ENCODE measurements at places on chromosomes 3 and 15. TPM values are rescaled to one million over a fixed set of nuclear protein-coding genes. Genes with fewer than 3 reads are reported as not detected.

- DNase-seq: no peak
Measured at GRCh38 chr15:31202953-31203352, 101.4 kb upstream of the TRPM1 start.

- no peak for DNase-seq
Measured at GRCh38 chr3:36709826-36710365, 54.5 kb downstream of the DCLK3 start.

DNA sequence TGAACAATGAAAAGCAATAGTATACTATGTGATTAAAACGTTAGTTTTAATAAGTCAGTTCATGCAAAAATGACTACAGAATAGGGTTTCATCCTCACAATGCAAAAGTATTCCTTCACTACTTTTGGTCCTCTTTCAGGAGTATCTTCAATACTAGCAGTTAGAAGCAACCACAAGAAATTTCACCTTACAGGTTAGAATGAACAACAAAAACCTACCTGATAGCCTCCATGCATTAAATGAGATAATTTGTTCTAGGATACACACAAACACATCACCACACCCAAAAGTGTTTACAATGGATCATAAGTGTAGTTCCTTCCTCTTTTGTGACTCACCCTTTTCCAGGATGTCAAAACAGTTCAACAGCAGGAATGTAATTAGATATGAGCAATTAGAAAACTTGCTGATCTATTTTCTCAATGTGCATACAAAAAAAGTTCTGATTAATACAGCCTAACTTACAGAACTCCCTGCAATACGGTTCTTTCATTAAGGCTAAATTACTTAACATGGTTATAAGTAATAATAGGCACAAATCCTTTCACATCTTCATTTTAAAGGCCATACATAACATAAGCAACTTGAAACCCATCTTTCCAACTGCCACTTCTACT, 21.6 kb downstream of the UACA start:
- DNase-seq: peak; percentile 78

DNA sequence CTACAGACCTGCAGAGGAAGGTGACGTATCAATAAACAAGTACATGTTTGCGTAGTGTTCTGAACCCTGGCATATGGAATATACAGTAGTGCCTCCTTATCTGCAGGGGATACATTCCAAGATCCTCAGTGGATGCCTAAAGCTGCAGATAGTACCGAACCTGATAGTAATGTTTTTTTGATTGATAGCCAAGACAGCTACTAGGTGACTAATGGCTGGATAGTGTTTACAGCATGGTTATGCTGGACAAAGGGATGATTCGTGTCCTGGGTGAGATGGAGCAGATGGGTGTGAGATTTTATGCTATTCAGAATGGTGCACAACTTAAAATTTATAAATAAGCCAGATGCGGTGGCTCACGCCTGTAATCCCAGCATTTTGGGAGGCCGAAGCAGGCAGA, 55.8 kb upstream of the IGF2BP2 start:
- DNase-seq: peak; percentile 41

DNA sequence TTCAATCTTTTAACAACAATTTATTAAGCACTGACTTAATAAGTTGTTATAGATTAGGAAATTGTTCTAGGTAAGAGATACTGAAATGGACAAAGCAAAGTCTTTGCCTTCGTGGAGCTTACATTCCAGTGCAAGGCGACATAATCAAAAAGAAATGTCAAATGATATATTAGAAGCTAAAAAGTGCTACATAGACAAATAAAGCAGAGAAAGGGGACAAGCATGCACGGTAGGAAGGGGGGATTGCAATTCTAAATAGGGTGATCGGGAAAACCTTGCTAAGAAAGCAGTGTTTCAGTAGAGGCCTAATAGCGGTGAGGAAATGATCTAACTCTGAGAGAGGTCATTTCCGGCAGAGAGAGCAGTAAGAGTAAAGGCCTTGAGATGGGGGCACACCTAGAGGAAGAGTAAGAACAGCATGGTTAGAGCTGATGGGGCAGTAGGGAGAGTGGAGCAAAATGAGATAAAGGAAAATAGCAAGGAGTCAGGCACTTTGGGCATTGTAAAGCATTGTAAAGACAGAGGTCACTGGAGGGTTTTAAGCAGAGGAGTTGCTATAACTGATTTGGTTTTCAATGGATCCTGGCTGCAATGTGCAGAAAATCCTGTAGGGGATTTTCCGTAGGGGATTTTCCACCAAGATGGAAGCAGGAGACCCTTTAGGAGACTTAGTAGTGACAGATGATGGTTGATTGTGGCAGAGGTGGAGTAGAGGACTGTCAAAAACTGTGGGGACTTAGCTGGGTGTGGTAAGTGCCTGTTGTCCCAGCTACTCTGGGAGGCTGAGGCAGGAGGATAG, 71.7 kb upstream of the CFAP20DC start:
- no peak for DNase-seq

GRCh38 chr3:67923796-67924195, 269.4 kb upstream of the SUCLG2 start:
- no peak for DNase-seq

DNA sequence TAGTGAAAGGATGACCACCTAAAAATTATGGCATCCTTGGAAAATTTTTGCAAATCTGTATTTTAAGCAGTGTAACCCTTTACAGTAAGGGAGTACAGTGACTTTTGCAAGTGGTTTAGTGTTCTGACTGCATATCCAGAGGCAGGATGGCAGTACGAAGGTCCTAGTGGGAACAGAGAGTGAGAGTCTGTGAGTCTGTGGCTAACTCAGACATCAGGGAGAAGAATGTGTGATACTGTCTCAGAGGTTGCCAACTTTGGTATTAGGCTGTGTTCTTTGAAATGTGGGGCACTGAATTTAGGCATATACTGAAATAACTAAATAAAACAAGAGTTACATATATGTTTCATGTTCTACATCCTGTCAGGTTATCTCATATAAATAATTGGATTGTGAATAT, 25.7 kb downstream of the PRKCI start:
- DNase-seq: no peak

DNA sequence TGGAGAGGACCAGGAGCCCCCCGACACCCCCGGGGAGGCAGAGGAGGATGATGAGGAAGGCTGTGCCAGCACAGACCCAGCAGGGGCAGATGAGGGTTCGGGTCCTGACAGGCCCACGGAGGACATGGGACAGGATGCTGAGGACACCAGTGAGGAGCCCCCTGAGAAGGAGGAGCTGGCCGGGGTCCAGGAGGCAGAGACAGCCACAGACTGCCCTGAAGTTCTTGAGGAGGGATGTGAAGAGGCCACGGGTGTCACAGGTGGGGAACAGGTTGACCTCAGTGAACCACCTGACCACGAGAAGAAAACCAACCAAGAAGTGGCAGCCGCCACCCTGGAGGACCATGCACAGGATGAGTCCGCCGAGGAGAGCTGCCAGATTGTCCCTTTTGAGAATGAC, 909 bp downstream of the FGD5 start:
- DNase-seq: no peak

DNA sequence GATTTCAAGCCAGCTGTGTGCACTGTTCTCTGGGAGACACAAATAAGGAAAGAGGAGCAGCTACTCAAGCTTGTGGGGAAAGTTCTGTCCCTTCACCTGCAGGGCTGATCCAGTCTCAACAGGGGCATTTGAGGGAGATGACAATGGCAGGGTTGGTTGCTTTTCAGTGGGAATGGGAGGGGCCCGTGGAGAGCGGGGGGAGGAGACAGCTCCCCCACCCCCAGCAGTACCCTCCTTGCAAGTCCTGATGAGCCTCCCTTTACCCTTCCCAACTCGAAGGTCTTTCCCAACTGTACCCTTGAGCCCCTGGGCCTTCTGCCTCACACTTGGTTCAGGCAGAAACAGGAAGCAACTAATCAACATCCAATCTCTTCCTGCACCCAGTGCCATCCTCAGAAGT, 71.8 kb upstream of the SNRPA1 start:
- no peak for DNase-seq

DNA sequence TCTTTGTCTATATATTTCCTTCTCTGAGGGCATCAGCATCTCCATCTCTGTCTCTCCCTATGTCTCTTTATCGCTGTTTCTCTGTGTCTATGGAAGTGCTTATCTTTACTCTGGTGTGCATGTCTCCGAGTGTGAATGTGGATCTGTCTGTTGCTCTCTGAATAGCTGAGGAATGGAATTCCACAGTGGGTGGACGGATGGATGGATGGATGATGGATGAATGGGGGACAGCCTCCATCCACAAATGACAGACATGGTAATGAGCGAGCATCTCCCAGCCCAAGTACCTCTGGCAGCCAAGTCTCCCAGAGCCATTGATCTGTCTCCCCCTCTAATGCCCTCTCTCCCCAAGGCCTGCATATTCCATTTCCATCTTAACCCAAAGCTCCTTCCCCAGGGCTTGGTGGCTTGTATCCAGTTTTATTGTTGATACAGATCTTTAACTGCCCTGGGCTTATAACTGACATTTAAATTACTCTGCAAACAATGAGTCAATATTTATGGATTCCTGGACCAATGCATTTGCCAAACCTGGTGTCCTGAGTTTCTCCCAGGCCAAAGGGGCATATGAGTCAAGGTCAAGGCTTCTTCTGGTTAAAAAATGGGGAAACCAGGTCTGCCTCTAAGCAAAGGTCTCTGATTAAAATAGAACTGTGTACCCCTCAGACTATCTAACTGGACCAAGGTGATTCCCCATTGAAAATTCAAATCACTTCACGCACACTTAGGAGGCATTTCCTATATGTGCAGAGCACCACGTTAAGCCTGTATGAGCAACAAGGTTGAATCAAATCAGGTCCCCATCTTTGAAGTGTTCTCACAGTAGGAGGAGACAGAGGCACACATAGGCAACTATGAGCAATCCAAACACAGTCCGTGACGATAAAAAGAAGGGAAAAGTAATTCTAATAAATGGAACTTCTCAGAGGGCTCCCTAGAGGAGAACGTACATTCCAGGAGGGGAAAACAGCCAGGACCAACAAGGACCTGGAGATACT, 109.9 kb downstream of the TLE3 start:
- no peak for DNase-seq

DNA sequence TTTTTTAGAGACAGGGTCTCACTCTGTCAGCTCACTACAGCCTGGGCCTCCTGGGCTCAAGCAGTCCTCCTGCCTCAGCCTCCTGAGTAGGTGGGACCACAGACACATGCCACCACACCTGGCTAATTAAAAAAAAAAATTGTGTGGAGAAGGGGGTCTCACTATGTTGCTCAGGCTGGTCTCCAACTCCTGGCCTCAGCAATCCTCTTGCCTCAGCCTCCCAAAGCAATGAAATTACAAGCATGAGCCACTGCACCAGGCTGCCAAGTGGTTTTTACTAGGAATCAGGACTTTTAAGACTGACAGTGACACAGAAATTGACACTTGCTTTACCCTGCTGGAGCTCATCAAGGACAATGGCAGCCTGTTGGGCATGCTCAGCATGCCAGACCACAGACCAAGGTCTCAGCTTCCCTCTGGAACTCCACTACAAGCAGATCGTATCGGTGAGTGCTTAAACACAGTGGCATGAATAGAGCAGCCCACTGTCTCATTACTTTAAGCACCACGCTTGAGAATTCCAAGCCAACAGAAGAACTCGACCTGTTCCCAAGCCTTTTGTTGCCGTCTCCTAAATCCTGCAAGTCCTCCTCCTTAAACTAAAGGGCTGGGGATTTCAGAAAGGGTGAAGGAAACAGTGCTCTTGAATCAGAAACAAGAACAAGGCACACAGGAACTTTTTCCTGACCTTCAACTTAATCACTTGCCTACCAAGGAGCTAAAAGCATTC, 41.4 kb downstream of the EOMES start:
- no peak for DNase-seq

DNA sequence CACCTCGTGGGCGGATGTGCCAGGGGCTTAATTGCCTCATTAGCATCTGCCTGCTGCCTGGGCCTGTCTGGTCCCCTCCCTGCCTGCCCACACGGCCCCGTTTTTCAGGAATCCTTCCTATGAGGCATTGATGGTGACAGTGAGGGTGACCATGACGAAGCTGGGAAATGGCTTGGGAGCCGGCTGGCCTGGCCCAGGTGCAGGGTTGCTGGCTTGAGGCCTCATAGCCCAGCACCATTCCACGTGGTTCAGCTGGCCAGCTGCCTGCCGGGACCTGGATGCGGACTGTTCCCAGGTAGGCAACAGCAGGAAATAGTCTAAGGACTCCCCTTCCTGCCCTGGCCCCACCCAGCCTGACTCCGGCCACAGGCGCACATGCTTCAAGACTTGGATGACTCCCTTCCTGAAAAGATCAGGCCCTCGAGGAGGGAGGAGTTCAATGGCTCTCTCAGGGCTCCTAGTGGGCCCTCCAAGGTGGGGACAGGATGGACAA, 8.9 kb upstream of the DUSP7 start:
- no peak for DNase-seq

DNA sequence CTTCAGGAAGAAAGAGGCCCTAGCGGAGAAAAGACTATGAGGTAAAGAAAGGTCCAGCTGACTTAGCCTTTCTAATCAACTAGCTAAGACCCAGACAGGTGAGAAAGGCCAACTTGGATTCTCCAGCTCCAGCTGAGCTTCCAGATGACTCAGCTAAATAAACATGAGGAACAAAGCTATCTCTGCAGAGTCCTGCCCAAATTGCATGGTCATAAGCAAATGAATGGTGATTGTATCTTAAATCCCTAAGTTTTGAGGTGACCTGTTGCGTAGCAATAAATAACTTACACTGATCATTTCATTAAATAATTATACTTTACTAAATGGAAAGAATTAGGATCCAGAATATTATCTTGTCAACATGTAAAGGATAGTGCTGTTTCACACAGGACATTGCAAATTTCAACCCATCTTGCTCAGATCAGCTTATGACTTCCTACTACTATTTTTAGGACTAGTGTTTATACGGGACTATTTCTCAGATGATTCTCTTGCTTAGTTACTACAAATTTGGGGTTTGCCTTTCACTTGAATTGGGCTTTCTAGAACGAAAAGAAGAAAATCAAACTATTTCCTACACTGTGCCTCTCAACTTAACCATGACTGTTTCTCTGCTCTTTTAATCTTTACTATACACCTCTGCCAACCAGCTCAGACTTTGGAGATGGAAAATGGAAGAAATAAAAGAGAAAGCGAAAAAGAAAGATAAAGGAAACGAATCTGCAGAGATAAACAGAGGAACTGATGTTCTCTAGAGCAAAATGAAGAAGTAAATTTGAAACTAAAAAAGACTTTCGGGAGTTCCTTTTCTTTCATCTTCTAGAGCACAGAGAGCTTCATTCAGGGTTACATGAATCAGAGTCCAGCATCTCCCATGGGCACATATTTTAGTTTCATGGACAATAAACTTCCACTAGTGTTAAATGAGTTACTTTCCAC, 6.6 kb upstream of the ADGRG7 start:
- peak; percentile 26 for DNase-seq

- DNase-seq: peak; percentile 9
Measured at GRCh38 chr3:73832426-73832825, 207.7 kb upstream of the PDZRN3 start.

Gene TYRO3
- total RNA-seq: 7.5 TPM

Gene ASB14
- total RNA-seq: not detected

Gene SEMA3G
- not detected for total RNA-seq

Gene CLCN2
- 1.8 TPM for total RNA-seq

Gene SH2D7
- not detected for total RNA-seq

Gene CHST2
- 12.0 TPM for total RNA-seq

Gene NEO1
- 13.6 TPM for total RNA-seq

Gene GOLGA8T
- not detected for total RNA-seq
